ENCODE measurements at places on chromosomes 3 and 15.

- DNase-seq = no peak
These were observed 22.9 kb downstream of the EXOG start for GRCh38 chr3:38519000-38519399.

DNA sequence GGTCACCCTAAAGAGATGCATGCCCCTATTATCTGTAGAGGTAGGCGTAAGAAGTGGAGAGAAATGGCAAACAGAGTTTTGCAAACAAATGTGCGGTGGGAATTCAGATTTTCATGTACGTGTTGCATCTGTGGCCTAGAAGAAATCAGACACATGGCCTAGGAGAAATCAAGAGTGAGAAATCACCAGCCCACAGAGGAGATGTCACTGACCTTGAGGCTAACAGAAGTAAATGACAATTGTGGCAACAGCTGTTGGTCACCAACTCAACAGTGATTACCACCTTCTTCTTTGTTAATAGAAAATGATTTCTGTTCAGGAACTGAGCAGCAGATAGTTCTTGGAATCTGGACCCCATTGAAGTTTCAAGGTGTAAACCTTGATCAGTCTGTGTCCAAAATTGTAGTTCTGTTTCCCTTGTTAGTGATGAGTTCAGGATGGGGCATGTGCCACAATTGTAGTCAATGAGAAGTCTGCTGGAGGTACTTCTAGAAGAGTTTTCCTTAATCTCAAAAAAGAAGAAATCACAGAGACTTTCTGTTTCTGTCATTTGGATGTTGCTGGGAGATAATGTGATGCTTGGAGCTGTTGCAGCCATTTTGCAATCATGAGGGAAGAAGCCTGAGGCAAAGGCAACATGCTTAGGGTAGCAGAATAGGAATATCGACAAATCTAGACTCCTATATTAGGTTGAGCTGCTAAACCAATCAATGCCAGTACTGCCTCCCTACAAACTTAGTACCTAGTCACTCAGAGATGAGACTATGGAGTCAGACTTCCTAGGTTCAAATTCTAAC is 34.3 kb upstream of the RFTN1 start:
- DNase-seq = no peak

DNA sequence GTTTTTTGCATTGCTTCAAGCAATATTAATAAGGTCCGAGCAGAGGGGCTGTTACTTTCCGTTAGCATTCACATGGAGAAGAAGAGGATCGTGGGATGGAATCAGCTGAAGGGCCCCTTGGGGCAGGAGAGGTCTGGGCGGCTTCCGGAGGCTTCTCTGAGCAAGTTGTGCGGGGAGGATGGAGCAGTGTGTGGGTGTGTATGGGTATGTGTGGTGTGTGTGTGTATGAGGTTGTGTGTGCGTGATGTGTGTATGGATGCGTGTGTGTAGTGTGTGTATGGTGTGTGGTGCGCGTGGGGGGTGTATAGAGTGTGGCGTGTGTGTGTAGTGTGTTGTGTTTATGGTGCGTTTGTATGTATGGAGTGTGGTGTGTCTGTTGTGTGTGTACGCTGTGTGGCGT is 25.8 kb downstream of the GABRA5 start:
- no peak for DNase-seq

DNA sequence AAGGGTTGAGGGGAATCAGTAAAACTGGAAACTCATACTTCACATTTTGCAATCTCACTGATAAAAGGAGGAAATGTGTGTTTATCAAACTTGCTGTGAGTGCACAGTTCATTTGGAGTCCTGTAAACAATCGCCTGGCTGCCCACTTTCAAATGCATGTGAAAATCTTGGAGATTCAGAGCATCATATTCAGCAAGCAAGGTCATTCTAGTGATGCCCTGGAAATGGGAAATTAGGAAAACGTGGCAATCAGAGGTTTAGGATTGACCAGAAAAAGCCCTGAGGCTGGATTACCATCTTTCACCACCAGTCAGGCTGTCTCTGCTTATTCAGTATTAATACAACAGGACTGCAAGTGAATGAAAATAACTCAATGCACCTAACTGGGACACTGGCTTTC is 23.9 kb downstream of the DPH6 start:
- DNase-seq = no peak

- no peak for DNase-seq
These were observed 154.8 kb downstream of the ADAMTS17 start for GRCh38 chr15:100186960-100187359.

DNA sequence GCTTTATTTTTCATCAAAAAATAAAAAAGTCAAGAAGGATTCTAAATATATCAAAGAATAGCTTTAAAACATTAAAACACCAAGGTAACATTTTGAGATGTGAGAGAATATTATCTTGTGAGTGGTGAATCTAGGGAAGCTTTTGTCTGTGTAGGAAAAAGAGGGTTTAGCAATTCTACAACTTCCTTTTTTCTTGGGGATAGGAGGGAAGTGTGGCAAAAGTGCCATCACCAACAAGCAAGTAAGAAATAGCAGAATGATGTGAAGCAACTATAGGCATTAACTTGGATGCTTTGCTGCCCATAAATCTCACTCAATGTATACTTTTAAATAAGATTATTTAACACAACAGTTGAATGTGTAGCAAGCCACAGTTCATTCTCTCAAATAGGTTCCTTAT is 57.8 kb upstream of the SUCLG2 start:
- DNase-seq = no peak

DNA sequence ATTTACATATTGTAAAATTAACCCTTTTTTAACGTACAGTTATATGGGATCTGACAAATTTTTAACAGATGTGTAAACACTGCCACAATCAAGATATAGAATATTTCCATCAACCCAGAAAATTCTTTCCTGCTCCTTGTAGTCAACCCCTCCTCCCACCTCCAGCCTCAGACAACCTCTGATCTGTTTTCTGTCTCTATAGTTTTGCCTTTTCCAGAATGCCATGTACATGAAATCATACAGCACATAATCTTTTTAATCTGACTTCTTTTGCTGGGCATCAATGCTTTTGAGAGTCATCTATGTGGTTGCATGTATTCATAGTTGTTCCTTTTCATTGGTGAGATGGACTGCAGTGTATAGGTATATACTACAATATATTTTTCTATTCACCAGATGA is 153.0 kb downstream of the SMAD6 start:
- DNase-seq = no peak

DNA sequence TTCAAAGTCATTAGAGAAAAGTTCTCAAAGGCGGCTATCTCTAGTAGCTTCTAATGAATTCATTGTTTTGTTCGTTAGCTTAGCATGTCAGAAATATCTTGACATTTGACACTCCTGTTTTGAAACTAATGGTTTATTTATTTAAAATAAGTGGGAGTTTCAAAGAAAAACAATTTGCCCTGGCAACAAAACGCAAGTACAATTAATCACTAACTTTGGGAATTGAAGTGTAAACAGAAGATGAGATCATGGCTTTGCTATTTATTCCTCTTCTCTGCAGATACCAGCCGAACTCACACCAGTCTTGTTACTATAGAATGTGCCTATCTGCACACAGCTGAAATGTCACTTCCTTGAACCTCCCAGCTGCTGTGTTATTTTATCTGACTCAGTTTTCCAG is 27.5 kb downstream of the MASP1 start:
- peak; percentile 90 for DNase-seq

Data from PC-9 (cell line).